ENCODE measurements at places on chromosomes 13 and 19.

DNA sequence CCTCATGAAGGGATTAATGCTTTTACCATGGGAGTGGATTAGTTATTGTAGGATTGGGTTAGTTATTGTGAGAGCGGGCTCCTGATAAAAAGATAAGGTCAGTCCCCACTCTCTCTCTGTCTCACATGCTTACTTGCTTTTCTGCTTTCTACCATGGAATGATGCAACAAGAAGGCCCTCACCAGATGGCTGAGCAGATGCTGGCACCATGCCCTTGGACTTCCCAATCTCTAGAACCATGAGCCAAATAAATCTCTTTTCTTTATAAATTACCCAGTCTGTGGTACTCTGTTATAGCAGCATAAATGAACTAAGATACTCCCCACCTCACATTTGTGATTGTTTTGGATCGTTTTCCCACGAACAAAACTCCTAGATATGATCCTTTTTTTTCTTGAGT lies 353.8 kb downstream of the DNAJC15 start:
- DNase-seq = no peak

- DNase-seq = no peak
Observed at GRCh38 chr19:35938282-35939224, 2.4 kb downstream of the LRFN3 start.

DNA sequence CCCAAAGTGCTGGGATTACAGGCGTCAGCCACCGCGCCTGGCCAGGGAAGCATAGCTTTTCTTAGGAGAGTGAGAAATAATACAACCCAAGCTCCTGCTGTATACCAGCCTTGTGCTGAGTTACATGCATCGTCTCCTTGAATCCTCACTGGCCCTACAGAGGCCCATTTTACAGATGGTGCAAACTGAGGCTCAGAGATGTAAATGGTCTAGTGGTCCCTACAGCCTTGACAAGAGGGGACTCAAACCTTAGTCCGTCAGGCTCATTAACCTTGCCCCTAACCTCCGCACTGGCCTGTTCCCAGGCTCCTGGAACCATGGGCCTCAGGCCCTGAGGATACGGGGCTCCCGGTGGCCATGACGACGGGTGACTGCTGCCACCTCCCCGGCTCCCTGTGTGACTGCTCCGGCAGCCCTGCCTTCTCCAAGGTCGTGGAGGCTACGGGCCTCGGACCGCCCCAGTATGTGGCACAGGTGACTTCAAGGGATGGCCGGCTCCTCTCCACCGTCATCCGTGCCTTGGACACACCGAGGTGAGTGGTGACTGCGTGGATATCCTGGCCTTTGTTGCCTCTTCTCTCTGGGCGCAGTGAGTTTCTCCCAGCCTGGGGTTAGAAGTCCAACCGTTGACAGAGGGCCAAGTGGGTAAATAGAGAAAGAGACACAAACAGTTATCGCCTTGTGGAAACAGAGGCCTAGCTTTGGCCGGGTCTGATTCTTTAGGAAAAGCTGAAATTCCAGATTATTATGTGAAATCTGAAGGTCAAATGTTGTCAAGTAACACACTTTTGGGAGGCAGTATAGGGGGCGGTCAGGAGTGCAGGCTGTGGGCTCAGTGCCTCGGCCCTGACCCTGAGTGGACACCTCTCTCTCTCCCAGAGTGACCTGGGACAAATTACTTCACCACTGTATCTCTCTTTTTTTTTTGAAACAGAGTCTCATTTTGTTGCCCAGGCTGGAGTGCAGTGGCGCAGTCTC lies 8.7 kb downstream of the MARCHF2 start:
- DNase-seq = no peak

GRCh38 chr19:23665651-23666410 lies 21.2 kb downstream of the ZNF675 start:
- no peak for DNase-seq

DNA sequence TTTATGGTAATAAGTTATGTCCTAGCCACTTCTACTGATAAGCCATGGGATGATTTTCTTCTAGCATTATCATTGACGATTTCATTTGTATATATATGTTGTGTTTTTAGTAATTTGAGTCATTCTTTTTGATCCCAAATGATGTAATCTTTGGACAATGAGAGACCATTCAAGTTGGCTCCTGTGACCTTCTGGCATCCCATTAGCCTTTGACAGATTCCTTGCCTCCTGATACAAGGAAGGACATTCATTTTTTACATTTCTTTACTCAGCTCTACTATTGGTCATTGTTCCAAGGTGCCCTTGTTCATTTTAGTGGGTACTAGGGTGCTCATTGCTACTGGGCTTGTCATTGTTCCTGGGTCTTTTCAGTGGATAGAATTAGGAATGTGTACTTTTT lies 35.3 kb upstream of the MYCBP2 start:
- no peak for DNase-seq

Data from tibial nerve (tissue), 4 donors.